HT1080 (cell line): ENCODE measurements at places on chromosomes 6 and 20. TPM values are rescaled to one million over a fixed set of nuclear protein-coding genes. Genes with fewer than 3 reads are reported as not detected.

DNA sequence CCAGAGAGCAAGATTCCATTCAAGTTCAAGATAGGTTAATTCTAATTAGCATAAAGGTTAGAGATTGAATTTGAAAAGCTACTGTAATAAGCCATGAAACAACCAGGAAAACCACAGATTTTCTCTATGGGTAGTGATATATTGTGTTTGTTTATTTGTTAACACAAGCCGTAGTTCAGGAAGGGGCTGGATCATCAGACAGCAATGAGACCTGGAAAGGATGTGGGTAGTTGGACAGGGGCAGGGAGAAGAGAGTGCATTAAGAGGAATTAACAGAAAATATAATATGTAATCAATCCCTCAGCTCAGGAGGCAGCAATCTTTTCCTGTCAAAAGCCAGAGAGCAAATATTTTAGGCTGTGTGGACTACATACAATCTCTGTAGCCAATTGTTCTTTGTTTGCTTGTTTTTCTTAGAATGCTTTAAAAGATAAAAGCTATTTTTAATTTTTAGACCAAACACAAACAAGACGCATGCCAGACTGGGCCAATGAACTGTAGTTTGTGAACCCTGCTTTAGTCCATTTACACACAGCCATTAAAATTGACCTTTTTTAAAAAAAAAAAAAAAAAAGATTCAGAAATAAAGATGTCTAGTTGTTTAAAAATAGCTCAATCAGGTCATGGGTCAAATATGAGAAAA, 398.7 kb upstream of the MARCKS start:
- peak; percentile 11 for DNase-seq

- no peak for DNase-seq
These were observed 124.7 kb downstream of the QKI start for GRCh38 chr6:163539101-163539762.

DNA sequence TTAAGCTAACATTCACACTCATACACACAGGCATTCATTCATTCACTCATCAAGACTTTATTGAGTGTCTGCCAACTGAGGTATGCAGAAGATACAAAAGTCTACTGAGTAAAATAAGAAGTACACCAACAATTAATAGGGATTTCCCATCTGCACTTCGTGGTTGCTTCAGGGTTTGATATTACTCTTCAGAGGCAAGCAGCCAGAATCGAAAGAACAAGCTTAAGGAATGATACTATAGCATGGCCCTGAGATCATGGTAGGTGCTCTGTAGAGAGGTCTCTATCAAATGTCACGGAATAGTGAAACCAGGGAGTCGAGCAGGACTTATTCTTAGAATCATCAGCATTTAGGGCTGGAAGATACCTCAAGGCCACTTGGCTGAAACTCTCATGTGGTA, 135.4 kb downstream of the NRN1 start:
- DNase-seq, result no peak

GRCh38 chr20:47558295-47559066, 56.8 kb downstream of the NCOA3 start:
- DNase-seq, result no peak

DNA sequence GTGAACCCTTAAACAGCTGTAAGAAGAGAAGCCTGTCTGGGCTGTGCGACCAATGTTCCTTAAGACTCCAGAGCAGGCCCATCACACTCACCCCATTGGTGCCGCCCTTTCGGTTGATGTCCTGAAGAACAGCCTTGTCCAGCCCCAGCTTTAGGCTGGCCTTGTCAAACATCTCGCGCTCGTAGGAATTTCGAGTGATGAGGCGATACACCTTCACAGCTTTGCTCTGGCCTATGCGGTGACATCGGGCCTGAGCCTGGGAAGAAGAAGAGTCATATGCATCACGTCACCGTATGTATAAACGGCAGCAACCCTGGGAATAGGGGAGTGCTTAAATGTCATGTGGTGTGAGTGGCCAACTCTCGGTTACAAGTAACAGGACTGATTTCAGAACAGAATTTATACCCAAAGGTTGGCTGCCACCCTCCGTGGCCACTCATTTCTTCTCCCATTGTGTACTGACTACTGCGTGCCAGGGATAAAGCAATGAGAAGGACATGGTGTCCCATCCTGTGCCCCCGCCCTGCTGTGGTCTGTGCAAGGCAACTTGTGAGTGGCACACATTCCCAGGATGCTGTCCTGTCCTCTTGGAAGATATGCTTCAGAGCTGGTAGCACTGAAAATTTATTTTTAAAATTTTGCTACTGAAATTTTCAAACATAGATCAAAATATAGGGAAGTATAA, 90.7 kb upstream of the EMILIN3 start:
- no peak for DNase-seq

DNA sequence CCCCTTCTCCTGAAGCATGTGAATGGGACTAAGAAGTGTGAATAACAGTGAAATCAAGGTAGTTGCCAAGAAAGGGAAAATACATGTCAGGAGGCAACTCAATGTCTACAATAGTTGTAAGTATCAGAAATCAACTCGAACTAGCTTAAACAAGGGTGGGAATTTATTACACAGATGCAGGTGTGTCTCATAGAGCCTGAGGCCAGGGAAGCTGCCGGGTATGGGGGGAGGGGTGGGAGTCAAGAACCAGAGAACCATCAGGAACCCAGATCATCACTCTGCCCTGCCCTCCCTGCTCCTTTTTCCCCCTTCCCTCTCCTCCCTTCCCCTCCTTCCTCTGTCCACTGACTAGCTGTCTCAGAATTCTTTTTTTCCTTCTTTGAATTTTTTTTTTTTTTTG, 34.9 kb upstream of the BMP6 start:
- no peak for DNase-seq

DNA sequence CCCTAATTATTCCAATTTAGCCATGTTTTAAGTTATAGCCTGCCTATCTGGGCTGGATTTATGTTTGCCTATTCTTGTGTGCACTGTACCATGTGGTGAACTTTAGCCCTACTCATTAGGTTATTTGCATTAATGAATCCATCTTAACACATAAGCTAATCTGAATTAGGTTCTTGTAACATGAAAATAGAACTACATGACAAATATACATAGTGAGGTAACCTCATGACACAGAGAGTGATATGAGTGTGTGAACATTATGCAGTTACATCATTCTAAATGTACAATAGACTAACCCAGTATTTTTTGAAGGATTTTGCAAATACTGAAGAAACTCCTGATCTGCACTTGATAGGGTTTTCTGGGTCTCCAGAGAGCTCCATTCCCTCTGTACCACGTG, 733.7 kb upstream of the CITED2 start:
- DNase-seq, result no peak

DNA sequence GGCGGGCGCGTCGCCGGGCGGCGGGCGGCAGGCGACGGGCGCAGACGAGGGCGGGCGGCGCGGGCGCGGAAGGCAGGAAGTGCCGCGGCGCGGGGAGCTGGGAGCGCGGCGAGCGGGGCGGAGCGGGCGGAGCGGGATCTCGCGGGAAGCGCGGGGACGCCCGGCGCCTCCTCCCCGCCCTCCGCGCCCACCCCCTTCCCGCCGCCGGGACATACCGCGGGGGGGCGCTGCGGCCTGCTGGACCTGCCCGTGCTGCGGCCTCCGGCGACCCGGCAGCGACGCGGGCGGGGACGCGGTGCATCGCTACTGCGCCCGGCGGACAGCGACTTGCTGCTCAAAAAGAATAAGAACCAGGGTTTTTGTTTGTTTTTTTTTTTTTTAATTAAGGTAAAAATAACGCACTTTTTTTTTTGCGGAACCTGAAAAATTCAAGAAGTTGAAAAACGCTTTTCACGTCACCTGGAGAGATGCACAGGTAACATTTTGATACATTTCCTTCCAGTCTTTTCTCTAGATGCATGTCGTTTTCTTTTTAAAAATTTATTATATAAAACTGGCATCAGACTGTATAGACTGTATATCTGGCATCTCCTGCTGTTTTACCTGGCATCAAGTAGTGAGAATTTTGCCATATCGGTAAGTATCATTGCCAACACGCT, at the start of gene CENPB:
CENPB (minus strand) TSS at position 76 of the 659 bp plus-strand sequence. CDS start 257 bp downstream, outside the sequence.
- peak; percentile 63 for DNase-seq

DNA sequence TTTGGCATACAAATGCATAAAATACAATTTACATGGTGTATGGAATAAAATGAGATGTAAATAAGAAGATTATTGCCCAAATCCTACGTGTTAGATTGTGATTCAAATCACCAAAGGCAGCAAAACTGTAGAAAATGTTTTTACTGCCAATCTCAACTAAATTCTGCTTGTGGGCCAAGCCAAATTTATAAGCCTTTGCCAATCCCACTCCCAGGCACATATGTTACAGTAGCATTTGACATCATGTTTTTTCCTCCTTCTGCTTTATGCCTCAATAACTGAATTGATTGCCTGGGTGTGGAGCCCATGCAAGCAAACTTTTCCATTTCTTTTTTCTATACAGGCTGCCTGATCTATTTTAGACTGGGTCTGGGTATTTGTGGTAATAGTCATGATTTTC, 36.3 kb upstream of the LRRC1 start:
- DNase-seq, result no peak

DNA sequence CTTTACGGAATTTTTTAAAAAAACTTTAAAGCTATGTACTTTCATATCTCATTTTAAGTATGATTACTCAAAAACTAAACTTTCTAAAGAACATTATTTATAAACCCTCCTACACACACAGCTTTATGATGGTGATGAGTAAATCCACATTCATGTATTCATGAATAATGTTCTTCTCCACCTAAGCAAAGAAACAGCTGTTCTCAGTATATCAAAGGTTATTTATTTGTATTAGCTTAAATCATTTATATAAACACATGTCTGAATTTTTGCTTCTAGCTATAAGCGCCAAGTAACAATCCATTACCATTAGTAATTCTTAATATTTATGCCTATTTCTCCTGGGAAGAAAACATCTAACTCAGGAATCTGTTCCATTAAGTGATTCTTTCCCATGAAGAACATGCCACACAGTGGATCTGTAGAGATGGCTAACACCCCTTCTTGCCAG, 63.3 kb downstream of the SMLR1 start:
- no peak for DNase-seq

DNA sequence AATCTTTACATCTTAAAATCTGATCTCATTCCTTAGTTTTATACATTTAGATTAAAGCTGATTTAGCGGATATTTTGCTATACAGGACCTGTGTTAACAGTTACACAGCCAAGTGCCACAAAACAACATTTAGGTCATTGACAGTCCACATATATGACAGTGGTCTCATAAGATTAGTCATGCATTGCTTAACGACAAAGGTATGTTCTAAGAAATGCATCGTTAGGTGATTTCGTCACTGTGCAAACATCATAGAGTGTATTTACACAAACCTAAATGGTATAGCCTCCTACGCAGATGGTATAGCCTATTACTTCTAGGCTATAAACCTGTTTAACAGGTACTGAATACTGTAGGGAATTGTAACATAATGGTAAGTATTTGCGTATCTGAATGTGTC, 21.6 kb downstream of the ADGRG6 start:
- DNase-seq, result no peak

- no peak for DNase-seq
These were observed 1.5 kb downstream of the EPM2A start for GRCh38 chr6:145733810-145734209.

GRCh38 chr20:56289652-56290051, 41.1 kb downstream of the MC3R start:
- DNase-seq, result no peak

- DNase-seq, result peak; percentile 34
These were observed 32.7 kb upstream of the FANCE start for GRCh38 chr6:35419417-35419816.

GRCh38 chr20:17912916-17913315, 55.7 kb downstream of the SNX5 start:
- DNase-seq, result no peak

- DNase-seq, result no peak
These were observed 50.1 kb downstream of the SSR1 start for GRCh38 chr6:7262746-7263518.

GRCh38 chr20:36391456-36391855, 85.3 kb downstream of the DLGAP4 start:
- no peak for DNase-seq

GRCh38 chr6:72939004-72939403, 286.3 kb downstream of the KHDC1L start:
- DNase-seq, result no peak

- DNase-seq, result no peak
These were observed 49.3 kb downstream of the TBC1D7 start for GRCh38 chr6:13278991-13279390.

DNA sequence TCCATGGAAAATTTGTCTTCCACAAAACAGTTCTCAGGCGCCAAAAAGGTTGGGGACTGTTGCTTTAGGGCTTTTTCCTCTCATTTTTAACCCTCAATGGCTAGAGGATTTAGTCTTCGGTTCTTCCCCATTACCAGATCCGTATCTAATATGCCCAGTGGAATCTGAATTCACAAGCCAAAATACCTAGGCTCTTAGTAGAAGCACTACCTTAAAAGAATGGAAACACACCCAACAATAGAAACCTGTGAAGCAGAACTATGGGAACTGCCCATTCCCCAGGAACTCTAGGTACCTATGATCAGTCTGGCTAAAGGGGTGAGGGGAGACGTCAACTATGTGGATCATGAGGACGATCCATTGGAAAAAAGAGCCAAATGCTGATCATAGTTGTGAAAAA, 3.1 kb downstream of the TREML4 start:
- DNase-seq, result no peak

DNA sequence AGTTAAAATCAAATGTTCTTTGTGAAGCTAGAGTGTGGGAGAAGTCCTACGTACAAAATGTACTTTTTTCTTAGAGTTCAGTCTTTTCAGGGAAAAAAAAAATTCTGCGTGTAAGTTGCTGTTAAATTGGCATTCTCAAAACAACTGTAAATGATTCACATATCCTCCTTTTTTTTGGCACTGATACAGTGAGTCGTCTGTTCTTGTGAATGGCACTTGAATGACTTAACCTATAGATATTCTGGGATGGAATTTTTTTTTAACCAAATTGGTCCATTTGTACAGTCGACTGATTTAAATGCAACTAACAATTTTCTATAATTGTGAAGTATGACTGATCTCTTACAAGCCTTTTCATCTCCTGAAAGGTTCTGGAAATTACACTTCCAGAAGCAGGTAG, 5.5 kb upstream of the JAG1 start:
- DNase-seq, result peak; percentile 81

The ZC3H12D gene
- total RNA-seq, result 0.07 and 0.16 TPM in 2 replicates

The SLC18B1 gene
- total RNA-seq, result 4.5 and 5.5 TPM in 2 replicates

The OLIG3 gene
- not detected in 2 replicates for total RNA-seq

The FBXO5 gene
- 32.1 and 38.7 TPM in 2 replicates for total RNA-seq

The ARMH2 gene
- not detected in 2 replicates for total RNA-seq

The NNAT gene
- total RNA-seq, result not detected in 2 replicates

The FAM217B gene
- total RNA-seq, result 4.5 and 11.9 TPM in 2 replicates

The ZKSCAN3 gene
- total RNA-seq, result 2.9 and 3.4 TPM in 2 replicates

The CABLES2 gene
- 2.9 and 3.3 TPM in 2 replicates for total RNA-seq

The SLC22A7 gene
- not detected in 2 replicates for total RNA-seq

The ANKEF1 gene
- total RNA-seq, result 4.3 and 7.4 TPM in 2 replicates

The THBS2 gene
- 19.9 TPM in 2 replicates for total RNA-seq

The OPRL1 gene
- 0.33 and 0.43 TPM in 2 replicates for total RNA-seq

The AFG1L gene
- total RNA-seq, result 2.7 and 8.8 TPM in 2 replicates

The TRIM40 gene
- not detected in 2 replicates for total RNA-seq
